T-helper 17 cell (primary cell): ENCODE measurements at places on chromosomes 6 and 20. TPM values are rescaled to one million over a fixed set of nuclear protein-coding genes. Genes with fewer than 3 reads are reported as not detected.
A peak's percentile ranks its signal among the peaks of the same experiment; 100 is the strongest.

Gene BMP2
- total RNA-seq, result 0.07 TPM

Gene DUSP15
- not detected for total RNA-seq

Gene ASIP
- total RNA-seq, result not detected

Gene PCIF1
- total RNA-seq, result 72.4 TPM

Gene TMC2
- not detected for total RNA-seq

Gene PRR18
- total RNA-seq, result not detected

Gene STMND1
- total RNA-seq, result not detected

Gene HLA-DOB
- 2.3 TPM for total RNA-seq

Gene MUC21
- not detected for total RNA-seq

Gene FAM209B
- 1.5 TPM for total RNA-seq

Gene MATN4
- not detected for total RNA-seq

Gene LSM2
- 22.5 TPM for total RNA-seq

Gene MYCT1
- total RNA-seq, result 4.6 TPM

- no peak for DNase-seq
- H3K4me1 ChIP-seq, result peaks cover 15% of the 10 kb centered on the region
- peak overlapping the region; percentile 90 for H3K4me3 ChIP-seq
- peaks cover 96% of the 10 kb centered on the region for H3K27me3 ChIP-seq
- H3K36me3 ChIP-seq, result peaks cover 7% of the 10 kb centered on the region
Observed at GRCh38 chr6:150037526-150038201, 12.3 kb upstream of the RAET1L start.

GRCh38 chr6:157908369-157909281, 73.0 kb upstream of the SYNJ2 start:
- peaks cover 11% of the 10 kb centered on the region for H3K36me3 ChIP-seq
- peaks cover 5% of the 10 kb centered on the region for H3K4me1 ChIP-seq
- H3K27ac ChIP-seq, result peak overlapping the region; percentile 37
- no peak for DNase-seq

DNA sequence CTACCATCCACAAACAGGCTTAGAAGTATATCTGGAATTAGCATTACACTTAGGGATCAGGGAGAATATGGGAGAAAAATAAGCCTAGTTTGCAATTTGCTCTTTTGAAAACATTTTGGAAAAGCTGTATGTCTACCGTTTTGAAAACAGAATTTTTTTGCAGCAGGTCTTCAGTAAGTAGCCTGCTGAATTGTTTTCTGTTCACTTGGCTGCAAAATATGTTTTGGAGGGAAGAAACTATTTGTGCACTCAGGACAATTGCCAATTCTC, 39.6 kb downstream of the ILRUN start:
- H3K4me3 ChIP-seq, result peak overlapping the region; percentile 86
- no peak for DNase-seq
- H3K27me3 ChIP-seq, result no peaks in the 10 kb centered on the region
- peaks cover 2% of the 10 kb centered on the region for H3K36me3 ChIP-seq

GRCh38 chr20:25364180-25364788, 26.4 kb downstream of the ABHD12 start:
- peaks cover 2% of the 10 kb centered on the region for H3K36me3 ChIP-seq
- H3K4me3 ChIP-seq, result no peak overlapping the region
- H3K4me1 ChIP-seq, result no peaks in the 10 kb centered on the region
- H3K27ac ChIP-seq, result no peak overlapping the region

DNA sequence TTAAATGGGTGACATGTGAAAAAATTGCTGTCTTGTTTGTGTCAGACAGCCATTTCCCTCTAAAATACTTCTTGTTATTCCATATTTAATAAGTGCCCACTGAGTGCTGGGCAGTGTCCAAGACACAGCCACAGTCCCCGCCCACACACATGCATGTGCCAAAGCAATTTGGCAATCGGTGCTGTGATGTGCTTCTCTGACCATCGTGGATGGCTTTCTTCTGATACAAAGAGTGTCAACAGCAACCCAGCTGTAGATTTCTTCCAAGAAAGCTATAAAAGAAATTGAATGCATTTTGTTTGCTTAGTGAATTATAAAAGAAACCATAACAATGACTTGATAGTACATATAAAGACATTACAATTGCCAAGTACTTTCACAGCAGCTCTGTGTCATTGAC, 140.5 kb upstream of the ATXN1 start:
- peaks cover 56% of the 10 kb centered on the region for H3K27me3 ChIP-seq
- no peak for DNase-seq
- no peaks in the 10 kb centered on the region for H3K4me1 ChIP-seq
- H3K27ac ChIP-seq, result no peak overlapping the region
- H3K4me3 ChIP-seq, result no peak overlapping the region

GRCh38 chr6:37311741-37312473, 41.9 kb upstream of the RNF8 start:
- no peak overlapping the region for H3K4me3 ChIP-seq
- H3K36me3 ChIP-seq, result peaks cover 6% of the 10 kb centered on the region
- no peak for DNase-seq

GRCh38 chr20:33408716-33409654, 7.7 kb upstream of the CDK5RAP1 start:
- peaks cover 6% of the 10 kb centered on the region for H3K36me3 ChIP-seq
- H3K27me3 ChIP-seq, result no peaks in the 10 kb centered on the region
- H3K4me3 ChIP-seq, result no peak overlapping the region

GRCh38 chr20:15890407-15890982, 682.8 kb downstream of the KIF16B start:
- no peaks in the 10 kb centered on the region for H3K36me3 ChIP-seq

GRCh38 chr20:31523361-31524283, 9.4 kb downstream of the HM13 start:
- H3K4me1 ChIP-seq, result peaks cover 23% of the 10 kb centered on the region
- no peak overlapping the region for H3K4me3 ChIP-seq
- no peaks in the 10 kb centered on the region for H3K27me3 ChIP-seq
- peaks cover 4% of the 10 kb centered on the region for H3K36me3 ChIP-seq
- peak overlapping the region; percentile 69 for H3K27ac ChIP-seq
- no peak for DNase-seq

- DNase-seq, result no peak
- no peaks in the 10 kb centered on the region for H3K27me3 ChIP-seq
- H3K36me3 ChIP-seq, result peaks cover 19% of the 10 kb centered on the region
- no peak overlapping the region for H3K27ac ChIP-seq
- no peak overlapping the region for H3K4me3 ChIP-seq
- peaks cover 2% of the 10 kb centered on the region for H3K4me1 ChIP-seq
Observed at GRCh38 chr6:119196715-119197114, 118.3 kb upstream of the FAM184A start.

DNA sequence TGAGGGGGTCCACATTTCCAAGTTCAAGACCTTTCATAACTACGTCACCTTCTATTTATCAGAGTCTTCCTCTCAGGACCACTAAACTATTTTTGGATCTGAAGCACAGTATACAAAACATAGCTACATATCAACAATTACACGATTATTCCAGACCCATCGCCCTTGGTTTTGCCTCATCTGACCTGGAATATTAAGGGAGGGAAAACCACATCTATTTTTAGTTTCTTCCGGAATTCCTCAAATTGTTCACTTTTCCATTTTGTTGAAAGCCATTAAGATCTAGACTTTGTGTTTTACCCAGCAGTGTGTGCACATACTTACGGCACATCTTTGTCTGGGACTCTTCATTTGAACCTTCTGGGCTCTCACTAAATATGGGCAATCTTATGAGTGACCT, 12.0 kb upstream of the ADGRF5 start:
- H3K27ac ChIP-seq, result no peak overlapping the region
- no peaks in the 10 kb centered on the region for H3K4me1 ChIP-seq
- DNase-seq, result no peak
- H3K4me3 ChIP-seq, result no peak overlapping the region

DNA sequence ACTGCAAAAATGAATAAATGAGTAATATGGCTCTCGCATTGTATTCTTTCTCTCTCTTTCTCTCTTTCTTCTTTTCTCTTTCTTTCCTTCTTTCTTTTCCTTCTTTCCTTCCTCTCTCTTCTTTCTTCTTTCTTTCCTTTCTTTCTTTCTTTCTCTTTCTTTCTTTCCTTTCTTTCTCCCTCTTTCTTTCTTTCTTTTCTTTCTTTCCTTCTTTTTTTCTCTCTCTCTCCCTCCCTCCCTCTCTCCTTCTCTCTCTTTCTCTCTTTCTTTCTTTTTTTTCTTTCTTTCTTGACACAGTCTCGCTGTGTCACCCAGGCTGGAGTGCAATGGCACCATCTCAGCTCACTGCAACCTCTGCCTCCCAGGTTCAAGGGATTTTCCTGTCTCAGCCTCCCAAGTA, 20.3 kb upstream of the ELOVL5 start:
- no peaks in the 10 kb centered on the region for H3K27me3 ChIP-seq
- no peak for DNase-seq
- peaks cover 14% of the 10 kb centered on the region for H3K4me1 ChIP-seq
- H3K4me3 ChIP-seq, result no peak overlapping the region

DNA sequence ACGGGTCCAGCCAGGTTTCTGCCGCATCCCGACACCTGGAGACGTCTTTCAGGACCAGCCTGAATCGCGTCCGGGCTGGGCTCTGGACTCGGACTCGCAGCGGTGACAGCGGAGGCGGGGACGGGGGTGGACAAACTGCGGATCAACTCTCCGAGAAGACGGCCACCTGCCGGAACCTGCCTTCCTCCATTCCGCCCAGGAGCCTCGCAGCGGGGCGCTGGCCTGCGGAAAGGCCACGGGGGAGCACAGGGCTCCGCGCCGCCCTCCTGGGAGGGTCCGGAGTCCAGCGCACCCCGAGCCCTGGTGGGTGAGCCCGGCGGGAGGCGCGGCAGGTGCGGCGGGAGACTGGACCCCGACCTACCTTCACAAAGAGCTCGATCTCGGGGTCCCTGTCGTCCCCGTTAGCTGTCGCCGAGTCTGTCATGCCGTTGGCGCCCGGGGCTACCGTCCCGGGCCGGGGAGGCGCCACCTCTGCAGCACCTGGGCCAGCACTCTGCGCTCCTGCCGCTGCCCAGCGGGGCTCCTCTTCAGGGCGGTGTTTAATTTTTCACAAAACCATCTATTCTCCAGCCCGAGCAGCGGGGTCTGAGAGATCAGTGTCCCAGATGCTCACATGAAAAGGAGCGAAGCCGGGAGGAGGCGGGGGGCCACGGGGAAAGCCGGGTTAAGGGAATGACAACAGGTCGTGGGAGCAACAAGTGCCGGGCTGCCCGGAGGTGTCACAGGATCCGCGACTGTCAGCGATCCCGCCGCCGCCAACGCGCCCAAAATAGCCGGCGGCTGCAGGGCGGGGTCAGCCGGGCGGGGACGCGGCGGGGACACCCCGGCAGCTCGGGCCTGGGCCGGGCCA, at the start of gene CLIC5:
Gene CLIC5, minus strand, starts transcription at position 742 of the 850 bp plus-strand sequence. Its CDS starts 318 bp downstream, at position 424.
- H3K4me3 ChIP-seq, result peak within 1 kb of the TSS; percentile 94
- H3K36me3 ChIP-seq, result no peaks in the 10 kb centered on the region
- peaks cover 8% of the 10 kb centered on the region for H3K27me3 ChIP-seq
- H3K27ac ChIP-seq, result peak within 1 kb of the TSS; percentile 98
- peak; percentile 17 for DNase-seq
- H3K4me1 ChIP-seq, result peaks cover 52% of the 10 kb centered on the region

- DNase-seq, result no peak
- peaks cover 3% of the 10 kb centered on the region for H3K4me1 ChIP-seq
- H3K27ac ChIP-seq, result no peak overlapping the region
- no peaks in the 10 kb centered on the region for H3K27me3 ChIP-seq
- H3K36me3 ChIP-seq, result no peaks in the 10 kb centered on the region
Observed at GRCh38 chr6:135853986-135854385, 2.5 kb downstream of the PDE7B start.

- no peak for DNase-seq
- peaks cover 65% of the 10 kb centered on the region for H3K27me3 ChIP-seq
- H3K36me3 ChIP-seq, result no peaks in the 10 kb centered on the region
- no peak overlapping the region for H3K4me3 ChIP-seq
Observed at GRCh38 chr6:6230286-6230685, 90.2 kb downstream of the F13A1 start.

GRCh38 chr6:26507658-26508057, 7.6 kb downstream of the BTN1A1 start:
- H3K4me1 ChIP-seq, result peaks cover 3% of the 10 kb centered on the region
- H3K27ac ChIP-seq, result no peak overlapping the region
- no peak for DNase-seq
- peaks cover 6% of the 10 kb centered on the region for H3K36me3 ChIP-seq
- no peak overlapping the region for H3K4me3 ChIP-seq
- H3K27me3 ChIP-seq, result peaks cover 25% of the 10 kb centered on the region

- no peaks in the 10 kb centered on the region for H3K4me1 ChIP-seq
- no peaks in the 10 kb centered on the region for H3K27me3 ChIP-seq
- DNase-seq, result no peak
- no peak overlapping the region for H3K27ac ChIP-seq
- no peak overlapping the region for H3K4me3 ChIP-seq
Observed at GRCh38 chr6:20876561-20876960, 342.3 kb downstream of the CDKAL1 start.

GRCh38 chr6:50091641-50092040, 41.9 kb upstream of the DEFB112 start:
- no peaks in the 10 kb centered on the region for H3K36me3 ChIP-seq
- DNase-seq, result no peak
- no peak overlapping the region for H3K27ac ChIP-seq
- H3K4me1 ChIP-seq, result no peaks in the 10 kb centered on the region
- no peaks in the 10 kb centered on the region for H3K27me3 ChIP-seq

DNA sequence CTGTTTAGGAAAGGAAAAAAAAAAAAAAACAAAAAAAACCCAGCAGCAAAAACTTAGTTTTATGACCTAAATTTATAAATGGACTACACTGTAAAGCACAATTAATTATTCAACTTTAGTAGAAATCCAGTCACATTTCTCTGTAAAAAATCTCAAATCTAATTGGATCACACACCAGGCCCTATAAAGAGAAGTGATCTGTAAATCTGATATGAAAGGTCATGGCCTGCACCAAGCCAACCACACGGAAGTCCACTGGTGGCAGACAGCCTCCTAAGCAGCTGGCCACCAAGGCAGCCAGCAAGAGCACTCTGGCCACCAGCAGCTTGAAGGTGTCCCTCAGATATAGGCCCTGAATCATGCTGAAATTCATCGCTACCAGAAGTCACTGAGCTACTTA, 131.6 kb downstream of the HFE start:
- H3K27ac ChIP-seq, result no peak overlapping the region
- H3K36me3 ChIP-seq, result no peaks in the 10 kb centered on the region
- H3K4me3 ChIP-seq, result no peak overlapping the region
- peaks cover 10% of the 10 kb centered on the region for H3K4me1 ChIP-seq
- H3K27me3 ChIP-seq, result no peaks in the 10 kb centered on the region

GRCh38 chr6:2162079-2162445, 83.3 kb downstream of the GMDS start:
- DNase-seq, result no peak
- H3K27me3 ChIP-seq, result no peaks in the 10 kb centered on the region
- H3K27ac ChIP-seq, result no peak overlapping the region
- H3K36me3 ChIP-seq, result no peaks in the 10 kb centered on the region
- H3K4me1 ChIP-seq, result peaks cover 24% of the 10 kb centered on the region

DNA sequence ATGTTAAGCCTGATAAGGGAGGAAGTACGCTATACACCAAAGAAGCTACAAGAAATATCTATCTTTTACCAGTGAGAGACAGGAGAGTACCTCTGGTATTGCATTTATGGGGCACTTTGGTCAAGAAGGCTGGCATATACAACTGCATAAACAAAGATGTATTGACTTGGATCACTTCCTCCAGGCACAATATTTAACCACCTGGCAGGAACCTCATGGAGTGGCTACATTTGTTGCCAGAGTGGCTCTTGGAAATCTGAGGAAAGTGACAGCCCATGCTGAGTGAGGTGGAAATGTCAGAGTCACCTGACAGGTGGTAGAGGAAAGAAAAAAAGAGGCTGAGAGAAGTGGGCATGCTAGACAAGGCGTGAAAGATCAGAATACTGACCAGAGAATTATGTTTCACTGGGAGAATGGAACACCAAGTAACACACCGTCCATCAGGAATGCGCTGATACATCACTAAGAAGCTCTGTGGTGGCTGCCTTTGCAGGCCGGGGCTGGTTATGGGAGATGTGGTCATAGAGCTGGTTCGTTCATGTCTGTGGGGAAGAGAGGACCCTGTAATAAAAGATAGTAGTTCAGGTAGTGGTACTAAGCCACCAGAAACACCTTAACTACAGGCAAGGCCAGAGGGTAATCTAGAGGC, 61.4 kb upstream of the UFL1 start:
- no peaks in the 10 kb centered on the region for H3K36me3 ChIP-seq
- H3K27me3 ChIP-seq, result no peaks in the 10 kb centered on the region
- no peak for DNase-seq
- no peaks in the 10 kb centered on the region for H3K4me1 ChIP-seq
- H3K4me3 ChIP-seq, result no peak overlapping the region
- H3K27ac ChIP-seq, result no peak overlapping the region
